Suppressor macrophage (primary cell): ENCODE measurements at places on chromosomes 7 and 10.

DNA sequence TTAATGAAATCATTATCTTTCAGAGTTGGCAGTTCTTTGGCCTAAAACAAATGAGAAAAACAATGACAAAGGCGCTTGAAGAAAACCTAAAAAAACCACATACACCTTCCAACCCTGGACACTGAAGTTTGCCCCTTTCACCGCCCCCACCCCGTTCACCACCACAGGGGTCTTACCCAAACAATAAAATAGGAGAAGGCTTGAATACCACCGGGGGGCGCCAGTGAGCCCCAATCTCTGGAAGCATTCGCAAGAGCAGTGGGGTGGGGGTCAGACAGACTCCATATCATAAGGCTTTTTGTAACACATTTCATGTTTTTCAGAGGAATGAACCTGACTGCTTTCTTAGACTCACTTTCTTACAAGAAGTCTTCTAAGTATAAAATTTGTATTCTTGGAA lies 163.6 kb downstream of the PIP4K2A start:
- DNase-seq: peak; percentile 53

GRCh38 chr7:138091032-138091431 lies 14.8 kb downstream of the AKR1D1 start:
- DNase-seq: peak; percentile 54

DNA sequence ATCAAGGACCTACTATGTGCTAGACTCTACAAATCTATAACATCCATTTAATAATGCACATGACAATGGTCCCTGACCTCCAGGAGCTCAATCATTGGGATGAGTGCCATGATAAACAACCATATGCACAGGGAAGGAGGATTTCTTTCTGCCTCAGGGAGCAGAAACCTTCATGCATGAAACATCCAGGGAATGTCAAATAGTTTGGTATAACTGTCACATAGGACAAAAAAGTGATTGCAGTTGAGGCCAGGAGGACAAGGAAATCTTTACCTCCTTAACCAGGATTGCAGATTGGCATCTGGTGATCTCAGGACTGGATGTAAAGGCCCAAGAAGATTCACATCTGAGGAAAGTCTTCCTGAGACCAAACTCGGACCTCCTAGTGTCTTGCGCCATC lies 993.1 kb downstream of the KCNMA1 start:
- no peak for DNase-seq

DNA sequence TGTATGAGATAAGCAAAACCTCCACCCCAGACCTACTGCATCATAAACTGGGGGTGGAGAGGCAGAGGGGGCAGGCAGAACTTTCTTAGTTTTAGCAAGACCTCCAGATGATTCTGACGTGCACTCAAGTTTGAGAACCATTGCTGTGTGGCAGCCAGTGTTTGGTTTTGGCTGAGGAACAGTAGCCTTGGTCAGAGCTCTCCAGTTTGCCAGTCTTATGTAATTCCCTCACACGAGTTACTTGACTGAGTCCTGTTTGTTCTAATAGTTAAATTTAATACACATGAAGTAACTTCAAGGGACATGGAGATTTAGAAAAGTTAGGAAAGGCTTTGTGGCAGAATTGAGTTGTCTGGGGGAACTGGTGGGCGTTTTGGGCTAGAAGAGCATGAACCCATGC lies 38.5 kb downstream of the GARS1 start:
- DNase-seq: no peak

- peak; percentile 26 for DNase-seq
Measured at GRCh38 chr10:46309511-46310142, 22.8 kb downstream of the ANTXRL start.

DNA sequence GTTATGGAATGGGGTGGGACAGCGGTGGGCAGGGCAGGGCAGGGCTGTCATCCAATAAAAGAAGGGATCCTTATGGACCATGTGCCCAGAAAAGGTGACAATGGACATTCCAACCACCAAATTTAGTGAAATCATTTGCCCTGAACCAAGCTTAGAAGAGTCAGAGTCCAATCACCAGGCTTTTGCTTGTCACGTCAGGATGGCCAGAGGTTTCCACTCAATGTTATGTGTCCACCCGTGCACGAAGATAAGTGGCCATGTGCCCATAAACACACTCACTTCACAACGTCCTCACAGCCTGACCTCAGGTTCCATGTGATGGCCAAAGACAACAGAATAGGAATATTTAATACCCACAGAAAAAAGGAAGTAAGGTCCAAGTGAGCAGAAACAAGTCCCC lies 36.6 kb upstream of the PLPP4 start:
- DNase-seq: no peak
